ENCODE measurements at places on chromosomes 5 and 9.

DNA sequence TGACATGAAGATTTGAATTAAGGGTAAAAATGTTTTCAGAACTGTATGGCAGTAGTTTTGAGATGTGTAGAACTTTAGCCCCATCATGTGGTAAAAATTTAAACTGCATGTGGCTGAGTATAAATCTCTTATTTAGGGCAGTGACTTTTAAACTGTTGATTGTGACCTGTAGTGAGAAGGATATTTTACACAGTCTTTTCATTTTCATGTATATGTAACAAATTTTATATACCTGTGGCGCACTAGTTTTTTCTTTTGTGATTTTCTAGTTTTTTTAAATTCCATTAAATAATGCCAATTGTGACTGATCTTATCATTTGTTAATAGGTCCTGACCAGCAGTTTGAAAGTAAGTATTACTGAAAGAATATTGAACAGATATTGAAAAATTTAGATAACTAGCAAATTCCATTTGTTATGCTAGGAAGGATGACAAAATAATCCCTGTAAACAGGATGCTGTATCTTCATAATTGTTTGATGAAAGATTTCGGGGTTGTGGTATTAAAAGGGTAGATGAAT is 47.2 kb downstream of the GPBP1 start:
- DNase-seq, result peak; percentile 5

GRCh38 chr9:93809204-93809940 is 145.8 kb downstream of the BARX1 start:
- DNase-seq, result no peak

GRCh38 chr5:35789732-35790456 is 66.8 kb upstream of the IL7R start:
- DNase-seq, result no peak

- DNase-seq, result no peak
Observed at GRCh38 chr5:138905541-138905940, 30.4 kb upstream of the LRRTM2 start.

GRCh38 chr9:14500705-14501104 is 186.8 kb upstream of the NFIB start:
- no peak for DNase-seq

DNA sequence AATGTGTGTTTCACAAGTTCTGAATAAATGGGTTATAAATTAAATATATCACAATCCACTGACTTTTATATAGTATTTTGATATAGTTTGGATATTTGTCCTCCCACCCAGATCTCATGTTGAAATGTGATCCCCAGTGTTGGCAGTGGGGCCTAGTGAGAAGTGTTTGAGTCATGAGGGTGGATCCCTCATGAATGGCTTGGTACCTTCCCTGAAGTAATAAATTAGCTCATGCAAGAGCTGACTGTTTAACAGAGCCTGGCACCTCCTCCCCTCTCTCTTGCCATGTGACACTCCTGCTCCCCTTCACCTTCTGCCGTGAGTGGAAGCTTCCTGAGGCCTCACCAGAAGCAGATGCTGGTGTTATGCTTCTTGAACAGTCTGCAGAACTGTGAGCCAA is 127.9 kb upstream of the PALM2AKAP2 start:
- no peak for DNase-seq

- no peak for DNase-seq
Observed at GRCh38 chr5:142813220-142813619, 43.0 kb downstream of the ARHGAP26 start.

DNA sequence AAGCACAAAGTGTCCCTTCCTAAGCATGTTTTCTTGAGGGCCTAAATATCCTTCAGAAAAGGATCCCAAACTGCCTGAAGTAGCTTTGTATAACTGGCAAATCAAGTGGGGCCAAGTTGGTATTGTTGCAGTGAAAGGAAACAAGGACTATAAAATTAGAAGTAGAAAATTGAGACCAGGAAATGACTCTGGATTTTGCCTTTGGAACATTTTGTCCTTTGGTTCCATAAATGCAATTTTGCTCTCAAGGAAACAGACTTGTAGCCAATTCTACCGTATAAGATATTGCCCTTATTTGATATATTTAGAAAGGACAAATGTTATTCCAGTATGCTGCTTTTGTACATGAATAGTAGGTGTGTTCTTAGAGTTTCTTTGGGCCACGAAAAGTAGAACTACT is 34.4 kb downstream of the RABGAP1 start:
- DNase-seq, result no peak

- peak; percentile 46 for DNase-seq
Observed at GRCh38 chr9:95516734-95517558, at the start of gene PTCH1. Gene PTCH1 (minus strand): TSS chr9:95516971.

DNA sequence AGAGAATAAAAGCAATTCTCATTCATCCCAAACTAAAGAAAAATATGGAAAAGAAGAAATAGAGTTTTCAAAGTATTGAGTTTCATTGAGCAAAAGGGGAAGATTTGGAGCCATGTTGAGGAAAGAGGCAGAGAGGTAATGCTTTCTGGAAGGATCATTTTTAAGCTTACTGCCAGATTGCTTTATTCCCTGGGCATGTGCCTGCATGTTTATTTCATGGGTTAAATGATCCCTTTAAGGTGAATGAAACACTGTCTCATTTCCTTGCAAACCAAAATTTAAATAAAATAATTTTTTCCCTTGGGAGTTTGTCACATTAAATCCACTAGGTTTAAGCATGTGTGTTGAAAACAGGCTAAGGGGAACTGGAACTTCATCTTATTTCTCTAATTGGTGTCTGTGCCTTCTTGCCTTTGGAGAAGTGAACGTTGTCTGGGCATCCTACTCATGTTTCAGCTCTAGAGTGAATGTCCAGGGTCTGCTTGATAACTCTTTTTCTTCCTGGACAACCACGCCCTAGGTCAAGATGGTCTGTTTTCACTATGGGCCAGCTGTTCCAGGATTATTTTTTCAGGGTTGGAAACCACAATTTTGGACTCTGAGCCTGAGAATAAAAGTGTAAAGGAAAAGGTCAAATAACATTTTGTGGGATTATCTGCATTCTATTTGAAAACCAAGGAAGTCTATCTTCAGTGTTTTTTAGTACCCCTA is 114.1 kb upstream of the ELL2 start:
- DNase-seq, result no peak

- DNase-seq, result no peak
Observed at GRCh38 chr9:90658783-90659182, 16.2 kb upstream of the DIRAS2 start.

- peak; percentile 73 for DNase-seq
Observed at GRCh38 chr9:111599092-111599954, at the start of gene PTGR1. Gene PTGR1 (minus strand): TSS chr9:111599647. CDS start chr9:111597422, 2,225 bp downstream.

GRCh38 chr5:39189292-39189955 is 29.9 kb downstream of the FYB1 start:
- no peak for DNase-seq

DNA sequence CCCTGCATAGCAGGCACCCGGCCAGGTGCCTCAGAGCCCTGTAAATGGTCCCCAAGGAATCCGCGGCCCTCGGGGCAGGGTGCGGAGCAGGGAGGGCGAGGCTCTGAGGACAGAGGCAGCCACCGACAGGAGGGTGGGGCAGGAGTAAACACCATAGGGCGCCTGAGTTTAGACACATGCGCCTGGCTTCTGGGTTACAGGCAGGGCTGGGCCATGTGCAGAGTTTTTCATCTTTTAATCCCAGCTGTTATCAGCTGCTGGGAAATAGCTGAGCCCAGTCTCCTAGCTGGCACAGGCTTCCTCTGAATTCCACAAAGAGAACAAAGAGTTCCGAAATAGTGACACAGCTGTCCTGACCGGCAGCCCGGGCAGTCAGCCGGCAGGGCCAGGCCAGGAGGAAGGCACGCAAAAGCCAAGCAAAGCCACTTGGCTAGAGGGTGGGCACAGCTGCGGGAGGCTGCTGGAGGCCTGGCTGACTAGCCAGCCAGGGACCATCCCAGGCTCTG is 98.9 kb upstream of the PHYKPL start:
- no peak for DNase-seq

DNA sequence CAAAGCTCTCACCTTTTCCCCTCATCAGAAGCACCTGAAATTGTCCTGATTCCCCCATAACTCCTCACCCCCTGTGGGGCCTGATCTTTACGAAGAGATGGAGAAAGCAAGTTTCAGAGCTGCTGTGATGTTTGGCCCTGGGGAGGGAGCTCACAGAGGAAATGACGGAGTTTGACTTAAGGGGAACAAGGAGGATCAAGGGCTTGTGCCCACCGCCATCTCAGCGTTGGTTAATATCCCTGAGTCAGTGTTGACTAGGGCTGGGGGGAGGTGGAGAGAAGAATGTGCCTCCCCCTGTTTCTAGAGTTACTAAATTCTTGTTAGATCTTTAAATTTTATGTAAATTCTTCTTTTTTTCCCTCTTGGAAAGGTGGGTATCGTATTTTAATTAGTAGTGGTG is 27.8 kb downstream of the FGF18 start:
- DNase-seq, result no peak

- no peak for DNase-seq
Observed at GRCh38 chr5:88288528-88289197, 20.0 kb upstream of the TMEM161B start.

- no peak for DNase-seq
Observed at GRCh38 chr5:37197340-37198050, 51.7 kb downstream of the CPLANE1 start.

DNA sequence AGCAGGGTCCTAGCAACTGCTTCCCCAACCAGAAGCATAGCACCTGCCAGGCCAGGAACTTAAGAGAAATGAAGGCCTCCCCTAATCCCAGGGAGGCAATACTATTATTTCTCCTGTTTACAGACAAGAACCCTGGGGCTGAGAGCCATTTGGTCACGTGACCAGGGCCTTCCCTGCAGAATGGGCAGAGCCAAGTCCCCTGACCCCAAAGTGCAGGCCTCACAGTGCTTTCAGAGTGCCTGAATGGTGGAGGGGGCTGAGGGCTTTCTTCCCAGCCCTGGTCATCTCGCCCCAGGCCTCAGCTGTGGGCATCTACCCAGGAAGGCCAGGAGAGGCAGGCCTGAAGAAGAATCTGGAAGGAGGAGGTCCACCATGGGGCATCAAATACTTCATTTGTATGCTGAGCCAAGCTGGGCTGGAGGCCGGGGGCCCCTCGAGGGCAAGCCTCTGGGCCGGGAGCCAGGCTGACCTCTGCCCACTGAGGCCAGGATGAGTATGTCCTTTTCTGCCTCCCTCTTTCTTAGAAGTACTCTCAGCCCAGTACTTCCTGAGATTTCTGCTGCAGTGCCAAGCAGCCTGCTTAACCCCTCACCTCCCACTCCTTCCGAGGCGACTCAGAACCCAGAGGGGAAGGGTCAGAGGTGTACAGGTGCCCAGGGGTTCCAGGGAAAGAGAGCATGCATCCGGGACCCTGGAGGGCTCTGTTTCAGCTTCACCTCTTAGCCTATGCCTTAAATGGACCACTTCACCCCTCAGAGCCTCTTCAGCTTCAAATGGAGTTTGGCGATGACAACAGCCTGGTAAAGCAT is 18.9 kb upstream of the DUSP1 start:
- no peak for DNase-seq

GRCh38 chr5:171413153-171413910 is 6.1 kb upstream of the FGF18 start:
- no peak for DNase-seq

DNA sequence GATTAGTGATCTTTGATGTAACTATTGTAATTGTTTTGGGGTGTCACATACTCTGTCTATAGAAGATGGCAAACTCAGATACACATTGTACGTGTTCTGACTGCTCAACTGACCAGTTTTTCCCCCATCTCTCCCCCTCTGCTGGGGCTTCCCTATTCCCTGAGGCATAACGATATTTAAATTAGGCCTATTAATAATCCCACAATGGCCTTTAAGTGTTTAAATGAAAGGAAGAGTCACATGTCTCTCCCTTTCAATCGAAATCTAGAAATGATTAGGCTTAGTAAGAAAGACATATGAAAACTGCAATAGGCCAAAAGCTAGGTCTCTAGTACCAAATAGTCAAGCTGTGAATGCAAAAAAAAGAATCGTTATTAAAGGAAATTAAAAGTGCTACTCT is 265.6 kb downstream of the TMEM232 start:
- no peak for DNase-seq

DNA sequence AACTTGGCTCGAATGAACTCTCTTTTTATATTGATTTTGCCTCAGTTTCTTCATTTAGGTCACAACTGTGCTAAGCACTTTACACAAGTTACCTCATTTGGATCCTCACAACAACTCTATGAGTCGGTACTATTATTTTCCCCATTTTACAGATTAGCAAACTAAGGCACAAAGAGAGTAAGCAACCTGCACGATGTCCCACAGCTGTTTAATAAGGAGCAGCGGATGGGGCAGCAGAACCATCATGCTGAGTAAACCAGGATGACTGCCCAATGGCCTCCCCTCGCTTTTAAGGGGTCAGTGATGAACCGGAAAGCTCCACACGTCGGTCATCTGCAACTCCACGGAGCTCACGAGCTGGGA is 607 bp downstream of the PRELID2 start:
- DNase-seq, result no peak

- no peak for DNase-seq
Observed at GRCh38 chr9:107569174-107569573, 79.6 kb upstream of the KLF4 start.

GRCh38 chr9:15711931-15712330 is 159.1 kb downstream of the CCDC171 start:
- DNase-seq, result no peak

GRCh38 chr5:91378752-91379211 is 4.3 kb downstream of the ARRDC3 start:
- no peak for DNase-seq

DNA sequence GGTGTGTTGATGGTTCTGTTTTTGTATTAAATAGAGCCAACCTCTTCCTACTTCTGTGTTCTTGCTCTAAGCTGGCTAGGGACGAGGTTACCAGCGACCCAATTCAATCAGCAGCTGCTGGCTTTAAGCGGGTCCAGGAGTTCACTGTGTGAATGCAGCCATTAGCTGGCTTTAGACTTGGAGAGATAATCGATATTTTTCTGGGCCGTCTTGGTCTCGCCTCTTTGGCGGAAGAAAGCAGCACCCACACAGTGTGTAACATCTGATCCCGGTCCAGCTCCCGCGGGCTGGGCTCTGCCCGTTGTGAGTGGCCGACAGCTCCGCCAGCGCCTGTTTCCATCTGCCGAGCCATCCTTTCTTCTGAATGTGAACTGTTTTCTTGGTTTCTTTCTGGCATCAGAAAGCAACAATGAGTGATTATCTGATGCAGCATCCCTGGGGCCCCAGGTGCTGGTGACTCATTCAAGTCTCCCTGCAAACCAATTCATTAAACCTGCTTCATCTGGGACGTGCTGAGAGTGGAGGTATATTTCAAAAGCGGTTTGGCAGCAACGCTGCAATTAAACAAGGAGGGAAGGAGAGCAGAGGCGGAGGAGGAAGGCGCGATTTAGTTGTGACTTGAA is 90.8 kb upstream of the IRX4 start:
- no peak for DNase-seq

GRCh38 chr9:134164879-134165278 is 515 bp upstream of the RNU6ATAC start:
- DNase-seq, result no peak

- DNase-seq, result no peak
Observed at GRCh38 chr5:6410421-6410820, 32.1 kb upstream of the MED10 start.

DNA sequence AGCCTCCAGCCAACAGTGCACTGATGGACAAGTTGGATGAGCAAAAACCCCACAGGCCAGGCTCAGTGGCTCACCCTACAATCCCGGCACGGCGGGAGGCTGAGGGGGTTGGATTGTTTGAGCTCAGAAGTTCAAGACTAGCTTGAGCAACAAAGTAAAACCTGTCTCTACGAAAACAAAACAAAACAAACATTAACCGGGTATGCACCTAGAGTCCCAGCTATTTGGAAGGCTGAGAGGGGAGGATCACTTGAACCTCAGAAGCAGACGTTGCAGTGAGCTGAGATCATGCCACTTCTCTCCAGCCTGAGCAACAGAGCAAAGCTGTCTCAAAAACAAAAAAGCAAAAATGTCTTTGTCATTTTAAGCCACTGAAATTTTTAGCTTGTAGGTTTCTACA is 55.1 kb upstream of the DMRT1 start:
- no peak for DNase-seq

All from HuH-7 (cell line).